Neural crest cell (in vitro differentiated cells): ENCODE measurements at places on chromosomes 4 and X.

DNA sequence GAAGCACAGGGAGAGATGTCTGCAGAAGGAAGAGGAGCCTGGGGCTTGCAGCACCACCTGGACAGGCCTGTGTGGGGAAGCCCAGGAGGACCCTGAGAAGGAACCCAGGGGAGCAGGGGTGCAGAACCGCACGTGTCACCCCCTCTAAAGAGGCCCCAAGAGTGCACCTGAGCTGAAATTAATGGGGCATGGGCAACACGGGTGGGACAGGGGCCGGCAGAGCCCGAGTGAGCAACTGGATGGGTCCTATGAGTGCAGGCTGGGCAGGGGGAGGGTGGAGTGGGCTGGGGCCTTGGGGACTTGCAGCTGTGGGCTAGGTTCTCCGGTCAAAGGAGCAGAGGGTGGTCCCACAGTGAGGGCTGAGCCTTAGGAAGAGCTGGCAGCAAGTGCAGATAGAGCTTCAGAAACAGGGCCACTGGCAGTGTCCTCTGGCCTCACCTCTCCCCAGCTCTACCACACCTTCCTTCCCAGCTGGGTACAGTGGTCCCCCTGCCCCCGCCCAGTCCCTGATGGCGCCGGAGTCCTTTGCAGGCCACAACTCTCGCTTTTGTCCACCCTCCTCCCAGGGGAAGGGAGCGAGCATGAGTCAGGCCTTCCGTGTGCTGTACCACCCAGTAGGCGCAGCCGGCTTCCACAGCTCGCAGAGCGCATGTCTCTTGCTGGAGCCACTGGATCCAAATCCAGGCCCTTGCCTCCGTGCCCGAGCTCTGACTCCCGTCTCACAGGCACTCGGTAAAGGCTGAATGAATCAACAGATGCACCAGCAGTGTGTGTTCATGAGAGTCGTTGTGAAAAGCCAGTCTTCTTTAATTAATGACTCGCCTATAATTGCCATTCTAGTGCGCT is 131.6 kb downstream of the HMX1 start:
- no peak for DNase-seq

DNA sequence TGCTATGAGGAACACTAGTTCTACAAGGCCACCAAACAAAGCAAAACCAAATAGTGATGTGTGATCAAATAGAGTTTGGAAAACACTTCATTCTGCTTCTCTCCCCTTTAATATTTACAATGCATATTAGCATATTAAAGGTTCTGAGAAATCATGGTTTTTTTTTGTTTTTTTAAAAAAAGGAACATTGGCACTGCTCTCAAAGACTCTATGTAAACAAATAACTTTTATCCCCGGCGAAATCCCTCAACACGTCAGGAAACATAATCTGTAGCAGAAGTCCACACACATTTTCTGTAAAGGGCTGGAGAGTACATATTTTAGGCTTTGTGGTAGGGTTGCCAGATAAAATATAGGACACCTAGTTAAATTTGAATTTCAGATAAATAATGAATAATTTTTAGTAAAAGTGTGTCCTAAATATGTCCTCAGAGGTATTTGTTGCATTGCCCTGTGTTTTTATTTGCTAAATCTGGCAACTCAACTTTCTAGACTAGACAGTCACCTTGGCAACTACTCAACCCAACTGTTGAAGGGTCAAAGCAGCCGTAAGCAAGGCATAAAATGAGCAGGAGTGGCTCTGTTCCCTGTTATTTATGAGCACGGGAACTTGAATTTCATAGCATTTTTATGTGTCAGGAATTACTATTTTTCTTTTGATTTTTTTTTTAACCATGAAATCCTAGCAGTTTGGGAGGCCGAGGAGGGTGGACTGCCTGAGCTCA is 8.6 kb downstream of the SPATA4 start:
- no peak for DNase-seq

GRCh38 chr4:108849611-108850168 is 86.8 kb upstream of the ETNPPL start:
- DNase-seq, result no peak

DNA sequence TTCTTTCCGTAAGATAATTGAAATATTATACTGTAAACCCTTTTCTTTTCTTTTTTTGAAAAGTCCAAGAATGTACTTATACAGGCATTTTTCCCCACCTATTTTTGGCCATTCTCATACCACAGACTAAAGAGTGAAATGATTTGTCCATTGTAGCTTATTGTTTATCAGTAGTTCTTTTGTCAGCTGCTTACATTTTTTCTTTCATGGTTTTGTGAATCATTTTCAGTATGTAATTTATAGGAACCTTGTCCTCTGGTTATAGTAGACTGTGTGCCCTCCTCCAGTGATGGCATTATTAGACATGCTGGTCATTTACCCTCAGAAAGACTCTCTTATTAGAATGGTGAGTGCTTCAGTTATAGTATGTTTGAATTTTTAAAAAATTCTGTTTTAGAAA is 56.7 kb downstream of the CCKAR start:
- no peak for DNase-seq
